Panc1 (cell line): ENCODE measurements at places on chromosomes 16 and 17.

DNA sequence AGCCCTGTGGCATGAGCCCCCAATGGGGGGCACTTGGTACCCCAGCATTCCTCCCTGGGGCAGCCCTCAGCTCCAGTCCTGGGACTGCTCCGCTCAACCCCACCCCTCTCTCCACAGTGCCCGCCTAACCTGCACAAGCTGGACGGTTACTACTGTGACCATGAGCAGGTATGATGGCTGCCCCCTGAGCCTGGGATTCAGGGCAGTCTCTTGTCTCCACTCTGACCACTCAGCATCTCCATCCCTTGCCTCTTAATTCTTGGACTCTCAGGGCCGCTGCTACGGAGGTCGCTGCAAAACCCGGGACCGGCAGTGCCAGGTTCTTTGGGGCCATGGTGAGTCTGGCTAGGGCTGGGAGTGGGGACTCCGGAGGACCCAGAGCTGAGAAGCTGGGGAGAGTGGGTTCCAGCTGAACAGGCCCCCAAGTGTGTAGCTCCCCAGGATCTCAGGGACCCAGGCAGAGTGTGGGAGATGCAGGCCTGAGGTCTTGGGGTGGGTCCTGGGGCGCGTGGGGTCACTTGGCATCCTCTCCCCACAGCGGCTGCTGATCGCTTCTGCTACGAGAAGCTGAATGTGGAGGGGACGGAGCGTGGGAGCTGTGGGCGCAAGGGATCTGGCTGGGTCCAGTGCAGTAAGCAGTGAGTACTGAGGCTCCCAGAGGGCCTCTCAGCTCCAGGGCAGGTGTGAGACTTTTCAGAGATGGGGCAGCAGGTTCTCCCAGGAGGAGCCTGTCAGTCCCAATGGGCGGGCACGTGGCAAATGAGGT, 18.0 kb downstream of the ADAM11 start:
- DNase-seq = no peak

DNA sequence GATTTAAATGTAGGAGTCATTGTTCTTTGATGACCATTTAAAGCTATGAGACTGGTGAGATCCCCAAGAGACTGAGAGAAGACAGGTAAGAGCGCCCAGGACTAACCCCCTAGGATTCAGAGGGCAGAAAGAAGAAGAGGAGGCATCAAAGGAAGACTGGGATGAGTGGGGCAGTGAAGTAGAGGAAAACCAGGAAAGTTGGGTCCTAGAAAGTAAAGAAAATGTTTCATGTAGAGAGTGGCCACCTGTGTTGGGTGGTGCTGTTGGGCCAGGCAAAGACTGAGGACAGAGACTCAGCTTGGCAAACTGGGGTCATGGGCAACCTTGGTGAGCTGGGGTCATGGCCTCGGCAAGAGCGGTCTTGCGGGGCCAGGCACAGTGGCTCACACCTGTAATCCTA, 1.3 kb upstream of the HAP1 start:
- no peak for DNase-seq

- DNase-seq = no peak
Observed at GRCh38 chr17:28725166-28725659, 820 bp downstream of the TLCD1 start.

DNA sequence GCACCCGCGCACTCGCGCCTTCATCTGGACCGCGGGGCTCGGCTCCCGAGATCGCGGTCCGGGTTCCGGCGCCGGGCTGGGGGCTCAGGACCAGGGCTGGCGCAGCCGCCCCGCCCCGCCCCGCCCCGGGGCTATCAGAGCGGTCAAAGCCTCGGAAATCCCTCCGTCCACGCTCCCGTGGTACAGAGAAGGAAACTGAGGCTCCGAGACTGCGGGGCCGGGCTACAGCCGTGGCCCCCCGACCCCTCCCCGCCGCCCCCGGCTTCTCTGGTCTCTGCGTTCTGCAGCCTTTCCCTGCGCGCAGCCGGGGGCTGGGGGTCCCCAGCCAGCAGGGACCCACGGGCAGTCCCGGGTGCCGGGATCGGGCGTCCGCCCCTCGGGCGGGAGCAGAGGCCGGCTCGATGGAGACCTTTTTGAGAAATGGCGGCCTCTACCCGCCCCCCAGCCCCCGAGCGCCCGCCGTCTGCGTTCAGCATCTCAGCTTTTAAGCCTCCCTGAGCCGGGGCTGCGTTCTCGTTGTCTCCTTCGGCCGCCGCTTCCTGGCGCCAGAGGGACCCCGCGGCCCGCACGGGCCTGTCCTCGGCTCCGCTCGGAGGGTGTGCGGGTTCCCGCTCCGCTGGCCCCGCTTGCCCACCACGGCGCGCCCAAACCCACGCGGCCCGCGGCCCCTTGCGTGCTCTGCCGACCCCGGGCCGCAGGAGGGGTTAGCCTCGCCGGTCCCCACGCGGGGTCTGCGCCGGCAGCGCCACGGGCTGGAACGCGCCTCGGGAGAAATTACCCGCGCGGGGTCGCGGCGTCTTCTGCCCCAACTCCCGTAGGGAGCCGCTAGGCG, 1.5 kb upstream of the NPTX1 start:
- DNase-seq = no peak

DNA sequence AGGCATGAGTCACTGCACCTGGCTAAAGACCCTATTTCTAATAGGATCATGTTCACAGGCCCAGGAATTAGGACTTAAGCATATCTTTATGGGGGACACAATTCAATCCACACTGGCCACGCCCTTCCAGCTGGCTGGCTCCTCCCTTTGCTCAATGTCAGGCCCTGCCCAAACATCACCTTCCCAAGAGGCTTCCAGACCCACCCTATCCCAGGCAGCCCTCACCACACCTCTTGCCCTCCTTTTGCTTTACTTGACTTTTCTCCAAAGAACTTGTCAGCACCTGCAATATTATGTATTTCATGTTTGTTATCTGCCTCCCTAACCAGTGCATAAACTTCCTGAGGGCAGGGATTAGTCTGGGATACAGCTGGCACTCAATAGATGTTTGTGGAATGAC, 109.6 kb upstream of the CDH5 start:
- DNase-seq = no peak

DNA sequence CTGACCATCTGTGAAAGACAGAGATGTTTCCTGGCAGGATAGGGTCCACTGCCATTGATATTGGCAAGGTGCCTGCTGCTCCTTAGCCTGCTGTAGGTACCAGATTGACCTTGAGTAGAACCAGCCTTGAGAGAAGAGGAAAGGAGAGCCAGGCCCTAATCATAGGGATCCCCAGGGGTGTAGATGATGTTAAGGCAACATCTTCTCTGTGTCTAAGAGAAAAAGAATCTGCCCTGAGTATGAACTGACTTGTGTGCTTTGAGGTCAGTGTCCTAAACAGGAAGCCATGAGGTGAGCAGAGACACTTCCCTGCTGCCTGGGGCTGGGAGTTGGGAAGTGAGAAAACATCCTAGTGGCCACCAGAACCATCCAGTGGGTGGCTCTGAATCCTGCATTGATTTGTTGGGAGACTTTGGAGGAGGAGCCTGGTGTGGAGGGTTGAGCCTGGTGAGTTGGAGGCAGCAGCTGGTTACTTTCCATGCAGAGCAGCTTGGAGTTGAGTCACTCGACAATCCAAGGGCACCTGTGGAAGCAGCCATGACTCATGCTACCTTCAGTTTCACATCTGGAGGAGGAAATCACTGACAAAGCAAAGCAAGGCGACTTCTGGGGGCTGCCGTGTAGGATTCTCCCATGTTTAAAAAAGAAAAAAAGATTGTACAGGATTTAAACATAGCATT, 47.8 kb downstream of the BMERB1 start:
- DNase-seq = peak; percentile 98

- DNase-seq = no peak
Observed at GRCh38 chr17:81354954-81355347, 40.3 kb upstream of the BAHCC1 start.

GRCh38 chr17:39270923-39271322, 45.2 kb upstream of the STAC2 start:
- DNase-seq = peak; percentile 2

- no peak for DNase-seq
Observed at GRCh38 chr17:6556121-6557039, at the start of gene PITPNM3. TSS of gene PITPNM3 (minus strand) at chr17:6556555. CDS start at chr17:6556406, 149 bp downstream.

GRCh38 chr16:16019488-16019887, 70.1 kb downstream of the ABCC1 start:
- no peak for DNase-seq

GRCh38 chr16:15631730-15632409, 11.1 kb downstream of the MARF1 start:
- DNase-seq = no peak

GRCh38 chr16:49583911-49584310, 210.3 kb downstream of the C16orf78 start:
- no peak for DNase-seq
